ENCODE measurements at places on chromosomes 2 and 18. TPM values are rescaled to one million over a fixed set of nuclear protein-coding genes. Genes with fewer than 3 reads are reported as not detected.

DNA sequence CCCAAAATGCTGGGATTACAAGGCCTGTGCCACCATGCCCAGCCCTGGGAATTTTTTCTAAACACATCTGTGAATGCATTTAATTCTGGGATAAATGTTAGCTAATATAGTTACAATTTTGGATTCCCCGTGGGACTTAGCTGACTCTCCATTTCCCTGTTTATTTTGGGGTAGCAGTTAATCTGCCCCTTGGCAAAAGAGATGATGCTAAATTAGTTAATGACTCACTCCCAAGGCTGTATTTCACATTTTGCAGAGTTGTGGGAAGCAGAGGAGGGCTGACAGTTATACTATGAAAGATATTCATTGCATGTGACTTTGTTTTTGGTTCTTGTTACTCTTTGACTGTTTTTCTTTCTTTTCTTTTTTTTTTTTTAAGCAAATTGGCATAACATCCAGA, 3.2 kb downstream of the MTHFD2 start:
- no peak for DNase-seq

DNA sequence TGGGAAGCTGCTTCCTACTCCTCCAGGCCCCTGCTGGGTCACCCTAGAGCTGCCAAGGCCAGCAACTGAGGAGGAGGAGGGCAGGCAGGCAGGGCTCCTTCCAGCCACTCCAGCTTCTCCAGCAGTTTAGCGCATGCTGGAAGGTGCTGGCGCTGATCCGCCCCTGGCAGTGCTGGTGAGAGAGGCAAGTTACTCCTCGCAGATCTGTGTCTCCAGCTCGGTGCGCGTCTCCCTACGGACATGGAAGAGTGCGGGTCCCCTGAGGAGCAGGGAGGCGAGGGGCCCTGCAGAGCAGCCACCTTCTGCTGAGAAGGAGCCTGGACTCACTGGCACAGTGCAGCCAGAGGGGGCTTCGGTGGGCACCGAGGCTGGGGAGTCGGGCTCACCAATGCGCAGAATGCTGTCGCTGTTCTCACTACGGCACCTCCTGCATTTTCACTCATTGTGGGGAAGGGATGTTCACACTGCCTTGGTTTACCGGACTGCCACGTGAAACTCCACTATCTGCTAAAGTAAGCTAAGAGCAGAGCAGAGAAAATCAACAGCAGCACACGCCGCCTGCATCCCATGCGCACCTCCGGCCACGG, 206.0 kb downstream of the HDAC4 start:
- no peak for DNase-seq

- DNase-seq = no peak
Observed at GRCh38 chr2:160408173-160408958, 85.2 kb downstream of the RBMS1 start.

DNA sequence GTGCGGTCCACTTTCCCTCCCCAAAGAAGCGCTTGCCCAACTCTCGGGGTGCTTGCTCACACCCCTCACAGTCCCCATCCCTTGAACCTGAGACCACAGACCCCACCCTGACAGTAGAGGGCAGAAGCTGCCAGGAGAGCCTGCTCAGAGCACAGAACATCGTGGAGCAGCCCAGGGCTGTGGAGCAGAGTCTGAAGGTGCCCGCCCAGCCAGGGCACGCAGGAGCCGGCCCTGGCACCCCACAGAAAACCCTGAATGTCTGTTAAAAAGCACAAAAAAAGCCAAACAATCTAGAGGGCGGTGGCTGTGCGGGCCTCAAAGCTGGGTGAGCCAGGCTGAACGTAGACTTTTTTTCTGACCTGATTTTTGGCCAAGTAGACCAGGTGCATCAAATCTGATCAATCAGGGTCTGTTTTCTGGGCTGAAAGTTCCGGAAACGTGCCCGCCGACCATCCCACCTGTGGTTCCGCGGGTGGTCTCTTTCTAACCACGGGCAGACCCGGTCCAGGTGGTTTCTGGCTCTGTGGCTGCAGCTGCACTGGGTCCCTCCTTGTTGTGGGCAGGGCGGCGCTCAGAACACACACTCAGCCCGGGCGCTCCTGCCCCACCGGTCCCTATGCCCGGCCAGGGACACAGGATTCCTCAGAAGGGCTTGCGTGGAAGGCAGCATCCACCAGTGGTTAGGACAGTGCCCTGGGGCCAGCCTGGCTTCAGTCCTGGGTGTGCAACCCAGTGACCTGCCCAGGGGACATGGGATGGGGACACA, 66.3 kb downstream of the SLC66A2 start:
- no peak for DNase-seq

DNA sequence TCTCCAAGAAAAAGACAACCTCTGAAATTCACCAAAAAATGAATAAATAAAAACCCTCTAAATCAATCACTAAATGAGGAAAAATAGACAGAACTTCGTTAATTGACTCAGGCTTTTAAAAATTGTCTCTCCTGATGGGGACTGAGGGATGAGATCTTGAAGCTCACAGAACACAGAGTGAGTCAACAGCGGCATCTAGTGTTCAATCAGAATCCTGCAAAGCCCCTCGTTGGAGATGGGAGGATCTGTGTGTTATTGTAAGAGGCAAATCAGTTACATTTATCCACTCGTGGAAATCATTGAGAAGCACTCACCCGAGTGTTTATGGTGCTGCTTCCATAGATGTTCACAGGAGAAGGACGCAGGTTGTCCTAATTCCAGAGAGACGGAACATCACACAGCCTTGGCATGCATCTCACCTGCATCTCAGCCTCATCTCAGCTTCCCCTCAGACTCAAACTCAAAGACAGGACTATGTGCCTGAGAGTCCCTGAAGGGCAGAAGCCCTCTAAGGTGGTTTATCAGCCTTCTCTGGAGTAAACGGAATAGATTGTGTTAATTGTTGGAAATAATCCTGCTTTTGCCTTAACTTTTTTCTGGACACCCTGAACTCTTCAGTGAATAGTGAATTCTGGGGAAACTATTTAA, 82.0 kb downstream of the MREG start:
- peak; percentile 80 for DNase-seq

DNA sequence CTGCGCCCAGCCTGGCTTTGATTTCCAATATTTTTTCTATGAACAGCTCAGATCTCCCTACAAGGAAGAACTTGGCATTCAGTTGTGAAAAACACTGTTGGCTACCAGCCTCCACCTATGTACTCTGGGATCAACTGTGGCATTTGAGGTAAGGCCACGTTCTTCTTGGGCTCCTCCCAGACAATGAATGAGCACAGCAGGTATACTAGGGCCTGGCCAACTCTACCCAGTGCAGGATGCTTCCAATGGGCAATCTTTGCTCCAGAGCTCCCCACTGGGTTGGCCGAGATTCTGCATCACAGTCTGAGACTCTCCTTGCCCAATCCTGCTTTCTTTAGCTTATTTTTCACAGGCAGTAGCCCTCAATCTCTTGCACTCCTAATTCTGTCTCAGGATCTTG, 75.9 kb downstream of the TMEM131 start:
- DNase-seq = no peak

DNA sequence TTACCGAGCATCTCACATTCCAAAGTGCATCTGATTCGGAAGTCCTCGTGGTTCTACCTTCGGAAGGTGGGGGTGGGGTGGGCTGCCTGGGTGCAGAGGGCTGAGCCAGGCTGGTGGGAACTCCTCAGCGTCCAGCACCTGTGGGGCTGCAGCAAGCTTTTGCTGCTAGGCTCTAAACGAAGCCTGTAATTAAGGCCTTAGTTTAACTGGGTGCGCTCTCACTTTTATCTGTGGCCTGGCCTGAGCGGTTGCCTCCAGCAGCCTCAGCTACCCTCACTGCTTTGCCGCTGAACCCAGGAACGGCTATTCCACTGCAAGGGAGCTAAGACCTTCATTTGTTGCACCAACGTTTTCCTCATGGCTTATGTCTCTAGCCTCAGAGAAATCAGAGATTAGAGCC, 48.4 kb downstream of the TMEM17 start:
- no peak for DNase-seq

DNA sequence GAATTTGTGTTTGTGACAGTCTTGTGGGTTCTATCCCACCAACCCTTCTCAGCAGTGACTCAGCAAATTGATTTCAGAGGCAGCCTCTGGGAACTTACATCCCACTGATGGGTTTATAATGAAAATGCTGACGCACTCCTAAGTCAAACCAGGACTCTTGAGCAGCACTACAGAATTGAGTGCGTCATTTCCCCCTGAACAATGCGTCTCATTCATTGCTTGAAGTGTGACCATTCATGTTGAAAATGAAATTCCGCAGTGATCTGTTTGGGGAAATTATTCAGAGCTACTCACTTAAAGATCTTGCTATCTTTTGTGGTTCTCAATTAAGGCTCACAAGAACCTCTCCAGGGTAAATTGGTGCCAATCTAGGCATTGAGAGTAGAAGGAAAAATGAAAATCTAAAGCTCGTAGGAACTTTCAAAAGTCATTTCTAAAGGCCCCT, 417.7 kb upstream of the SLC14A2 start:
- no peak for DNase-seq

- DNase-seq = peak; percentile 31
Observed at GRCh38 chr2:164839914-164840457, 1.6 kb downstream of the COBLL1 start.

DNA sequence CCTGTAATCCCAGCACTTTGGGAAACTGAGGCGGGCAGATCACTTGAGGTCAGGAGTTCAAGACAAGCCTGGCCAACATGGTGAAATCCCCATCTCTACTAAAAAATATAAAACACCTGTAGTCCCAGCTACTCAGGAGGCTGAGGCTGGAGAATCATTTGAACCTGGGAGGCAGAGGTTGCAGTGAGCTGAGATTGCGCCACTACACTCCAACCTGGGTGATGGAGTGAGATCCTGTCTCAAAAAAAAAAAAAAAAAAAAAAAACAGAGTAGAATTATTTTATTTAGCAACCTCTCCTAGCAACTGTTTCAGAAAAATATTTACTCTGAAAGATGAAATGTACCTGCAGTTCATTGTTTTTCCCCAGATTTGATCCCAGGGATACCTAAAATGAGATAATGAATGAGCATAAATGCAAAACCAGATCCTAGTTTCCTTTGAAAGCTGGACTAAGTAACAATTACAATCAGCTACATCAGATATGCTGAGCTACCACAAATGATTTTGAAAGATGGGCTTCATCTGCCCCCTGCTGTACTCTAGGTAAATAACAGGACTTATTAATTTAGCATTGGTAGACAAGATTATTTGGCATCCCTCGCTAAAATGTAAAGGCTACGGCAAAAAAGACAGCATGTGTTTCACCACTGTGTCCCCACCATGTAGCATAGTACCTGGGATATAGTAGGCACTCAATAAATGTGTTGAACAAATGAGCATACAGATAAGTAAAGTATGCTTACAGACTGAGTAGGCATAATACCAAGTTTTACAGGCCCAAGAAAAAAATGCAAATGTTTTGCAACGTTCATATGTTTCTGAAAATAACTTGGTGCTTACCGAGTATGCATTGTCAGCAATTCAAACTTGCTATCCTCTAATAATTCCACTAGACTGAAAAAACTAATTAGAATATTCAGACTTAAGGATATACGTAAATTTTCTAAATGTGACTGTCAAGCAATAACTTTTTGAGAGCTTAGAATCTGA, 102.5 kb downstream of the ATL2 start:
- DNase-seq = peak; percentile 76

GRCh38 chr2:121170577-121170976, 114.4 kb downstream of the TFCP2L1 start:
- DNase-seq = no peak

- no peak for DNase-seq
Observed at GRCh38 chr2:225004597-225004996, 37.7 kb downstream of the DOCK10 start.

DNA sequence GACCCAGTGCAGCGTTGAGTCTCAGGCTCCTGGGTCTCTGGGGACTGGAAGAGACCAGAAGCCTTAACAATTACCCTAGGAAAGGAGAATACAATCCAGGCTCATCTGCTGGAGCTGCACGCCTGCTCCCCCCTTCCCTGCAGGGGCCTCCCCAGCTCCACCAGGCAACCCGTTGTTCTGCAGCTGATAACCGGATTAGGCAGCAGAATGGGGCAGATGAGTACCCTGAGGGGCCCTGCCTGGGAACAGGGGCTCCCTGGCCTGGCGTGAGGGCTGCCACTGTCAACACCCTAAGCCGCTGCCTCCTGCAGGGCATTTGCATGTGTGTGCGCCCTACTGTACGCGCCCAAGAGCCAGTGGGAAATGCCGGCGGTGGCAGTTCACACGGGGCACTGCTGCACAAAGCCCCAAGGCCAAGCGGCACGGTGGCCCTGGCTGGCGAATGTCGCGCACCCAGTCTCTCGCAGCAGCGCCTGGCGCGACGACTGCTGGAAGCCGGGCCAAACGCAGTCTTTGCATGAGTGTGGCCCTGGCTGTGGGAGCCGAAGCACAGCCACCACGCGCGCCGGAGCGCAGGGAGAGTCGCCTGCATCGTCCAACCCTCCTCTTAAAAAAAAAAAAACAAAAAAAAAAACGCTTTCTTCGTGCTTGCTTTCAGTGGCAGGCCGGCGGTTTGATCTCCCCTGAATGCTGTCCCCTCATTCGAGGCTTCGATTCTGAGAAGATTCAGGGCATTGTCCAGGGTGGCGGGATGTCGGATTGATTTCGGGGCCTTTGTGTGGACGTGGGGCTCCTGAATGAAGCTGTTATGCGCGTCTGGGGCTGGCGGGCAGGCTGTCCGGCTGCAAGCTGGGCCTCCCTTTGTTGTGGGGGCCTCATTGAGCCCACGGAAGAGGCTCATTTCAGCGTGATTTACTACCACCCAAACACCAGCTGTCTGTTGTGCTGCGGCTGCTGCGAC, 63.8 kb downstream of the SETBP1 start:
- no peak for DNase-seq

DNA sequence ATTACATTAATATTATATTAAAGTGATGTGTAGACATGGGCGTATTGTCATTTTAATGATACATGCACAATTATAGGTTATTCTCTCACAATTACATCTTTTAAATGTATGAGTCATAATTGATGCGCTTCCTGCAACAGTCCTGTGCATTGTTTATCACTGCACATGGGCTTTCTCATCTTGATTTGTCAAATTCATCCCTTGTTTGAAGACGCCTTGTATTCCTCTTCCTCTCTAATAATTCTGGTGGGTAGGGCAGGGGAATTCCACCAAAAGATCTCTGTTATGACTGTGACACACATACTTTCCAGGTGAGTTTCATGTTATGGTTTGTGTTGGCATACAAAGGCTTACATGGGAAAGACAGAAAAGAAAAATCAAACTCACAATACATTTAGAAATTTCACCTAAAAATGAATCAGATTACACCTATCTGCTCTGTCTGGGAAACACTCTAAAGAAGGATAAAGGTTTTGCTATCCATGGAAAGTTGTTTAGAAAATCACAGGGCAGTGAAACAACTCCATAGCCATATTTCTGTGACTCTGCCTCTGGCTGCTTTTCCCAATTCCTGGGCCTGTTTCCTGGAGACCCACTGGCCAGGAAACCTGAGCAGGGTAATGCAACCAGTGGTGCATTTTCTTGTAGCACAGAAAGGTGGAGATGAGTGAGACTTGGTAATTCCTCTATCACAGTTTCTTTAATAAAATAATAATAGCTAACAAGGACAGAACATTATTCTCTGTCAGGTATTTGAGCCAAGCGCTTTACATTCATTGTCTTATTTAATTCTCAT, 13.2 kb downstream of the SLC9A2 start:
- DNase-seq = no peak

KCNG2 gene
- not detected for total RNA-seq

CFAP65 gene
- not detected for total RNA-seq

GATA6 gene
- total RNA-seq = 2.9 TPM

PRSS56 gene
- not detected for total RNA-seq

UNC80 gene
- total RNA-seq = not detected
